ENCODE measurements at places on chromosomes 3 and 15. TPM values are rescaled to one million over a fixed set of nuclear protein-coding genes. Genes with fewer than 3 reads are reported as not detected.

The ACKR2 gene
- 11.2 TPM for total RNA-seq

The MPI gene
- total RNA-seq = 89.3 TPM

DNA sequence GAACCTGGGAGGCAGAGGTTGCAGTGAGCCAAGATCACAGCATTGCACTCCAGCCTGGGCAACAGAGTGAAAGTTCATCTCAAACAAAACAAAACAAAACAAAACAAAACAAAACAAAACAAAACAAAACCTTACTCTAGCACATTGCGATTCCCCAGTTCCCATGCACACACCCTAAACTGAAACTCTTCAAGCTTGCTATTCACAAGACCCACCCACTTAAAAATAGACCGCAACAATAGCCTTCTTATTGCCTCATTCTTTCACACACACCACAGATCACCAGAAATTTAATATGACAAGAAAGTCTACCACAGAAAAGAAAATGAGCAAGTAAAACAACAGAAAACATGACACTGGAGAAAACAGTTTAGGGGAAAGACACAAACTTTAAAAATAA, 598.4 kb downstream of the FHIT start:
- DNase-seq = no peak

GRCh38 chr15:36358523-36358922, 220.9 kb upstream of the CDIN1 start:
- no peak for DNase-seq

The CRYBG3 gene
- 36.9 TPM for total RNA-seq

The KLHL40 gene
- total RNA-seq = not detected

GRCh38 chr3:195811756-195812155, at the start of gene MUC4:
Gene MUC4, minus strand, starts transcription at chr3:195811929. Its CDS starts 112 bp downstream, at chr3:195811817.
- DNase-seq = no peak

The PAQR9 gene
- not detected for total RNA-seq

The GPR171 gene
- not detected for total RNA-seq

Measured in dermis blood vessel endothelial cell (primary cell).